ENCODE measurements at places on chromosomes 1 and 21.

DNA sequence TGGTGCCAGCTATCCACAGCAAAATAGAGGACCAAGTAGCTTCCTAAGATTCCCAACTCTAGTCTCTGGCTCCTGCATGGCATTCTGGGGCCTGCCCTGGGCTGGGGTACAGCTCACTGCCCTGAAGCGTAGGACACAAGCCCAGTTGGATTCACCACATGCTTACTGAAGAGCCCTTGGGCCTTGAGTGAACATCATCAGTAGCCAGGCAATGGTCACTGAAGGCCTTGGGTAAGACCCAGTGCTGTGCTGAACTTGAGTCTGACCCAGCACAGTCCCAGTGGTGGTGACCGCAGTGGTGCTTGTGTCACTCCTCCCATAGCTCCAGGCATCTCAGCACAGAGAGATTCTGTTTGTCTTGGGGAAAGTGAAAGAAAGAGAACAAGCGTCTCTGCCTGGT lies 7.7 kb upstream of the LCE3A start:
- no peak for DNase-seq

- DNase-seq: no peak
Measured at GRCh38 chr1:229192853-229193252, 78.1 kb upstream of the RAB4A start.

GRCh38 chr1:150530491-150531159 lies 15.1 kb downstream of the FALEC start:
- DNase-seq: no peak

DNA sequence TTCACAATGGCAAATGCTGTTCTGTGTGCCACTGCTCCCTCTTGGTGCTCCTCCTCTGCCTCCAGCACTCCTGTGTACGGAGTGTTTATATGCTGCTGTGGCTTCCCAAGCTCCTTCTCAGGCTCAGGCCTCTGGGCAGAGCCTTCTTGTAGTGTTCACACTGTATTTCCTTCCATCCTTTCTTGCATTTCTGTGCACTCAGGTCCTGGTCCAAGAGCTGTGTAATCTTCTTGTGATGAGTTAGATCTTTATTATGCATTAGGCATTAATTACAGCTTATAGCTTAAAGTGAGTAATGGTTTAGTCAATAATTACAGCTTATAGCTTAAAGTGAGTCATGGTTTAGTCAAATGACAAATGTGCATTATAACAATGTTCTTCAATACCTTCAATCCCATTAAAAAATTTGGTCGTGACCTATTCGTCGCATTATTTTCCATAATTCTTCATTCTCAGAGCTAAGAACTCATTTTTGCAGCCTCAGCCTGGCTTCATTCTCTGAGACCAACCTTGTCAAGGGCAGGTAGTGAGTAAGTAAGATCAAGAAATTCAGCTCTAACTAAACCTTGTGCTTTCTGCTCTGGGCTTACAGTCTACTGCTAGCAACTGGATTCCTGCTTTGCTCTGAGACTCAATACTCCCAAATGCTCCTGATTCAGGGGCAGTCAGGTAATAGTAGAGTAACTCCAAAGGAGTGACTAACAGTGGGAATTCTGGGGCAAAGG lies 154.5 kb upstream of the SPAG17 start:
- DNase-seq: no peak

GRCh38 chr1:37038227-37039093 lies 4.1 kb upstream of the GRIK3 start:
- no peak for DNase-seq

GRCh38 chr1:202029171-202029665 lies 18.8 kb downstream of the ELF3 start:
- no peak for DNase-seq

DNA sequence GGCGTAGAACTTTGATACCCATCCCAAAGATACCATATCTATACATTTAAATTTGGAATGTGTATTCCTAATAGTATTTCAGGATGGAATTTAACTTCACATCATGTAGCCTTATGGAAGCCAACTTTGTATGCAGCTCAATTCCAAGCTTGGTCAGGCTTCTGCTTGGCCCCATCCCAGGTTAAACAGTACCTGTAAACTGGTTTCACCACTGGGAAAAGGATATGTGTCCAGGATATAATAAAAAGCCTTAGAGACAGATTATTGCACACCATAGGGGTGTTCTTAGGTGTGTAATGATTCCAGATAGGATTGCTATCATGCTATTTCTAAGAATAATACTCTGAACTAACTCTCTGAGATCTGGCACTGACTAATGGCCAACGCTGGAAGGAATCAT lies 28.1 kb downstream of the ADAM30 start:
- DNase-seq: no peak

DNA sequence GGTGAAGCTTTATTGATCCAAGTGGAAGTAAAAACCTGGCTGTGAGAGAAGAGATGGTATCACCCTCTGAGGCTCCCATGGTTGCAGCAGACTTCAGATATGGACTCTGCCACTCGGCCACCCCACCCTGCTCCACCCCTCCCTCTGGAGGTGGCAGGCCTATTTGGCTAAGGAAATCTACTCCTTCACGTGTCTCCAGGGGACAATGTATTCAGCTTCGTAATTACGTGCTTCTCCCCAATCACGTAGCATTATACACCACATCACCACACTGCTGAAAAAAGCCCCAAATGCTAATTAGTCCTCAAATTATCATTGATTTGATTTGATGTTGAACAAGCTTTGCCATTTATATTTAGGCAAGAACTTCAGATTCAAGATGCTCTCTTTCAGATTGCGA lies 220.7 kb downstream of the OMA1 start:
- DNase-seq: no peak

- no peak for DNase-seq
Measured at GRCh38 chr1:31934706-31935629, 3.2 kb downstream of the PTP4A2 start.

DNA sequence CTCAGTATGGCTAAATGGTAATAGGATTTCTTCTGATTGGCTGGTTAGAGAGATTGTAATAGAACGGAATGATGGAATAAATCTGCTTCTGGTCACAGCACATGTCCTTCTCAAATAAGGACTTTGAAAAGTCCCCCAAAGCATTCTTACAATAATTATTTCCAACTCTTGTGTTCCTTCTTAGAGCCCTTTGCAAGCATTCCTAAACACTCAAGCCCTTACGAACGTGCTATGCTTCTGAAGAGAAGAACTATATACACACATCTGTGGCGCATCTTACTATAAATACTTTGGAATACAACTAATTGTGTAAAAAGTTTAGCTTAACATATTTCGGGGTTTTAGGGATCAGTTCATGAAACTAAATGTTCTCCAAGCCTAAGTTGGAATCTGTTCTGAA lies 25.6 kb downstream of the CLIC4 start:
- DNase-seq: no peak

DNA sequence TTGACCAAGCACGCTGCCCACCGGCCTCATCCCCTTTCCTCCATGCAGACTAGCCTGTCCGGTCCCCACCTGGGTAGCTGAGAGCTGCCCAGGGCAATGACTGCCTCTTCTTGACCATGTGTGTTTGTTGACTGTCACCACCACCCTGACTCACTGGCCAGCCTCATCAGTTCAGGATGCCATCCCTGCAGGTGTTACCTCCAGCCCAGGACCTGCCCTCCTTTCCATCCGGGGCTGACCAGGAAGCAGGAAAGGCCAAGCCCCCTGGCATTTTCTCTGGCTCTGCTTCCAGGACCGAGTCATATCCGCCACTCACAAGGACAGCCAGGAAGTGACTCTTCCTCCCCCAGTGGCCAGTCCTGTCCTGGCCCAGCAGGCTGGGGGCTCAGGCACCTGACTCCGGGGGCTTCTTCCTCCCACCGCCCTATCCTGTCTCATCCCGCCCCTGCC lies 17.1 kb downstream of the EPHA2 start:
- peak; percentile 49 for DNase-seq

DNA sequence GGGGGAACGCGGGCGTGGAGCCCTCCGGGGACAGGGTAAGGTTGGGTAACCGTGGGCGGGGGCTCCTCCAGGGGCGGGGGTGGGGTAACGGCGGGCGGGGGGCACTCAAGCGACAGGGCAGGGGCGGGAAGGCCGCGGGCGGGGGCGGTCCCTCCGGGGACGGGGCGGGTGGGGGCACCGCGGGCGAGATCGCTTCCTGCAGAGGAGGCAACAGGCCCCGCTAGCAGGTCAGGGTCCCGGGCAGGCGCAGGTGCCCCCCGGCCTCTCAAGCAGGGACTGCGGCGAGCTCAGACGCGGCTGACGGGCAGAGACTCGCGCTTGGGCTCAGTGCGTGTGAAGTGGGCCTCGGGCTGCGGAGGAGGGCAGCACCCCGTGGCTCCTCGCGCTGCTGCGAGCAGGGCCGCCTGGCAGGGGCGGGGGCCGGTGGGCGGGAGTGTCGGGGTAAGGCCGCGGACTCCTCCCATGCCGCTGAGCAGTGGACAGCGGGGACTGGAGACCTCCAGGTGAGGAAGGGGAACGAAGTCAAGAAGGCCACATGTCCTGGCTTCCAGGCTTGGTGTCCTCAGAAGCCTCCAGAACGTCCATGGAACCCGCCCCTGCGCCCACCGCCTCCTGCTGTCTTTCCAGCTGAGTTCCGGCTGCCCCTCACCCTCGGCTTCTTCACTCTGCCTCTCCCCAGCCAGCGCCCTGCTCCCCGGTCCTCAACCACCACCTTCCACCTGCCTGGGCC lies 627 bp upstream of the GNB1 start:
- peak; percentile 71 for DNase-seq

DNA sequence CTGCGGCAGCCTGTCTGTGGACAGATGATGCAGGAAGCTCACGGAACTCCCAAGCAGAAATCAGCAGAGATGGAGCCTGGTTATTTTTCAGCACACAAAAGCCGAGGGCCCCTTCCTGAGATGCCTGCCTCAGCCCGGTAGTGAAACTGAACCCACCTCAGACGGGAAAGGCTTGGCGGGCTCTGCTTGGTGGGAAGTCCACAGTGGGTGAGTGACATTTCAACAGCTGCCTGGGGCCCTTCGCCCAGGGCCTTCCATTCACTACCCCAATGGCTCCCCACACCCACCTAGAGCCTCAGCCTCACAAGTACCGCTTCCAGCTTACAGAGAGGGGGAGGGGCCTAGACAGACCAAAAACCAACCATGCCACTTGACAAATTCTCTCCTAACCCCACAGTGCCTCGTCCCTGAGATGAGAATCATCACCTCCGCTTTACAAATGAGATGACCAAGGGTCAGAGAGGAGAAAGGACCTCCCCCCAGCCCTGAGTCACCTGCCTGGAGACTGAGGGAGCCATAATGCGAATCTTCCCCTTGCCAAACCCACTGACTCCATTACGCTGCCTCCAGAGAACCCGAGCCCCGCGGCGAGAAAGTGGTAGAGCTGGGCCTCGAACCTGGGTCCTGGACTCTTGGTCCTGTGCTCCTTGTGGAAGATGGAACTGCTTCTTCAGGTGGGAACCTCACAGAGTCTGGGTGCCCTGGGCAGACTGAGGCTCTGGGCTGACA lies 3.4 kb upstream of the ECE1 start:
- no peak for DNase-seq

GRCh38 chr1:230917284-230918135 lies 49.2 kb upstream of the C1orf198 start:
- peak; percentile 62 for DNase-seq

DNA sequence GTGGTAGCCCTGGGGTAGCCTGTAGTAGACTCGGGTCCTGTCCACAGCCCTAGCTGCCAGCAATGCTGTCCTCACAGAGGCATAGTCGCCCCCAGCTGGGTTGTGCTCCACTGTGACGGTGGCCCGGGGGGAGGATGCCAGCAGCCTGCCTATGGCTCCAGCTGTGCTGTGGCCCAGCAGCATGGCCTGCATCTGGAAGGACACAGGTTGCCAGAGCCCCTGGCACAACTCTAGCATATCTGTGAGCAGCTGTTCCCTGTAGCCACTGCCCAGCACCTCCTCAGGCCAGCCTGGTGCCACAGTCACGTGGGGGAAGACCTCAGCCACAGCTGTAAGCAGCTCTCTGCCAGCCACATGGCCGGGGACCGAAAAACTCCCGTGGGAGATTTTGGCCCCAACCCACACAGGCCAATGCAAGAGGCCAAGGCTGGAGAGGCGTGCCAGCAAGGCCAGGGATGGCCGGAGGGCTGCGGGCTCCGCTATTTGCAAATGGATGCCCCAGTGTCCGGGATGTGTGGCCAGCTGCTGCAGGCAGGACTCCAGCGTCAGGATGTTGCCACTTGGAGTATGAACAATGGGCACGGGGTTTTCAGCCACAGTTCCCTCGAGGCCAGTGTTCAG lies 13.9 kb downstream of the FAM151A start:
- no peak for DNase-seq

DNA sequence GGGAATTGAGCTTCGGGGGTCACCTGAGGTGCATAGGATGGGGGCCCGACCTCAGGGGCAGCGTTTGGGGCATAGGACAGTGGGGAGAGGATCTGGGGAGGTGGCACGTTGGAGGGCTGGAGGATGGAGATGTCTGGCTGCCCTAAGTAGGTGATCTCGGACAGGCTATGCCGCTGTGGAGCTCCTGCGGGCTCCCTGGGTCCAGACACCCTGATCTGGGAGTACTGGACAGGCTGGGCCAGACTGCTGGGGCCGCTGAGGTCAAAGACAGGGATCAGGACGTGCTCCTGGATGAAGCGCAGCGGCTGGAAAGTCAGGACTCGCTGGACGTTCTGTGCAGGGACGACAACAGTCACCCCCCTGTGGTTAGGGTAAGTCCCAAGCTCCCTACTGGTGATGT lies 9.5 kb upstream of the MYOM3 start:
- DNase-seq: no peak

- no peak for DNase-seq
Measured at GRCh38 chr1:22462928-22463327, 11.3 kb downstream of the ZBTB40 start.

- DNase-seq: no peak
Measured at GRCh38 chr1:41599912-41600311, 115.4 kb upstream of the EDN2 start.

DNA sequence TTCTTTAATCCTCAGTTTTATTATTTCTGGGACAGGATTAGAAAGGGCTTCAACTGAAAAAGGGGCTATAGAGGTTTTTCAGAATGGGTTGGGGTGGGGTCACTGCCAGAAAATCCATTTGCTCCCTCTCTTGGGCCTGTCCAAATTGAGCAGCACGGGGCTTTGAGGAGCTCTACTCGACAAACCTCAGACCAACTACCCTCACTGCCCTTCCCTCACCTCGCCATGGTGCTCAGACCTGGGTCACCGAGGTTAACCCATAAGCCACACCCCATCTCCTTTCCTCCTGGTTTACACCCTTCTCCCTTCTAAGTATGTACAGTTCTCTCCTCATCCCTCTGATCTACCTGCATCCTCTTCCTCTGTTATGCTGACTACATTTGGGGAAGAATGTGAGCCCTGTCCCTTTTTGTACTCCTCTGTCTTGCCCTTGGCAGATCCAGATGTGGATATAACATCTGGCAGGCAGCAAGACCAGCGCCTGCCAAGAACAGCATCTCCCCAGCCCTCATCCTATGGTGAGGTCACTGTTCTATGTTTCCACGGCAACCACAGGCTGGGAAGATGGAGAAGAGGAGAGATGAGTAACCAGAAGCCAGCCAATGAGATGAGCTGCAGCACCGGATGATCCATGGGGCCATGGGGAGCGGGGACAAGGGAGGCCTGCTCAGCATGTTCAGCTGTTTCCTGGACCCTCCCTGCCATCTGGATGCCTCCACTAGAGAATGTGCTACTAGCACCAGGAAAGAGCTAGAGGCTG lies 3.7 kb upstream of the FABP3 start:
- DNase-seq: peak; percentile 44

Data from SJSA1 (cell line).